ENCODE measurements at places on chromosomes 12 and 14.

DNA sequence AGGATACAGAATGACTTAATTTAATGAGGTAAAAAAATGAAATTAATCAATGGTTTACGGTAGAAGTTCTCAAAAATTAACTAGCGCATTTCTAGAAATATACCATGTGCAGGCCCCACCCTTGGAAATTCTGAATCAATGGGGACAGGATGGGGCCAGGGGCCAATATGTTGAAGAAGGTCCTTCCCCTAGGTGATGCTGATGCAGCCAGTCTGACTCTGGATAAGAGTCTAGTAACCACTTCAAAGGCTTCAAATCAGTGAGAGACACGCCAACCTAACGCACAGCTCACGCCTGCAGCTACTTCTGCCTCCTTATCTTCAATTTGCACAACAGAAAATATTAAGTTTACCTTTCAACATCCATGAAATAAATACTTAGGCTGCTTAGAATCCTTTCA, 14.9 kb downstream of the GIT2 start:
- peak; percentile 52 for DNase-seq

- DNase-seq = peak; percentile 35
Observed at GRCh38 chr12:4118017-4118510, 155.5 kb upstream of the CCND2 start.

- no peak for DNase-seq
Observed at GRCh38 chr12:39586816-39587215, 32.8 kb downstream of the ABCD2 start.

DNA sequence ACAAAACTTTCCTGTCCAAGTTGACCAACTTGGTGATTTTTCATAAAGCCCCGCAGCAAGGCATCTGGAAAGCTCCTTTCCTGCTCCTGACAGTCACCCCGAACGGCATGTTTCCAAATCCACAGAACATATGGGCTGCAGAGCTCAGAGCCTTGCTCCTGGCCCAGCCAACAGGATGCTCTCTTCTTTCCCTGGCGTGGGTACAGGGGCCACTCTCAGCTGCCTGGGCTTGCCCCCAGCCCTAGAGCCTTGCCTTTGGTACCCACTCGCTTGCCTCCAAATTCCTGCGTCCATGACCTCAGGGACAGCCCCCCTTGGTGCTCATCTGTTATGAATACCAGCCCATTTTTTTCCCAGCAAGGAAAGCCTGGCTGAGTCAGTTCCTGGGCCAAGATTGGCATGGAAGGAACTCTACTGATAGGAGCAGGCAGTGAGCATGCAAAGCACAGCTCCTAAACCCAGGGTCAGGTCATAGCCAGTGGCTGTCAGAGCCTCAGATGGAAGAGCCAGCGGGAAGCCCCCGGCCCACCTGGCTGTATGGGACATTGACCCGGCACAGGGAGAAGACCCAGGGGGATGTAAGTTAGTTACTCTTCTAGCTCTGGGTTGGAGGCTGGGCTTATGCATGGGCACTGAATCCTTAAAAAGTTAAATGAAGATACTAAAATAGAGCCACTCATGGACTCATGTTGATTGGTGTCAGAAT, 105.3 kb upstream of the RTL1 start:
- no peak for DNase-seq

Data from CD4-positive, alpha-beta T cell treated with Interleukin-17A for 4 hours (primary cell).